Stimulated activated CD4-positive, alpha-beta T cell treated with anti-CD3 and anti-CD28 coated beads, Interleukin-1b, Interleukin-23, amount 100 ng/mL, for 48 hours (primary cell): ENCODE measurements at places on chromosomes 5 and 9.

DNA sequence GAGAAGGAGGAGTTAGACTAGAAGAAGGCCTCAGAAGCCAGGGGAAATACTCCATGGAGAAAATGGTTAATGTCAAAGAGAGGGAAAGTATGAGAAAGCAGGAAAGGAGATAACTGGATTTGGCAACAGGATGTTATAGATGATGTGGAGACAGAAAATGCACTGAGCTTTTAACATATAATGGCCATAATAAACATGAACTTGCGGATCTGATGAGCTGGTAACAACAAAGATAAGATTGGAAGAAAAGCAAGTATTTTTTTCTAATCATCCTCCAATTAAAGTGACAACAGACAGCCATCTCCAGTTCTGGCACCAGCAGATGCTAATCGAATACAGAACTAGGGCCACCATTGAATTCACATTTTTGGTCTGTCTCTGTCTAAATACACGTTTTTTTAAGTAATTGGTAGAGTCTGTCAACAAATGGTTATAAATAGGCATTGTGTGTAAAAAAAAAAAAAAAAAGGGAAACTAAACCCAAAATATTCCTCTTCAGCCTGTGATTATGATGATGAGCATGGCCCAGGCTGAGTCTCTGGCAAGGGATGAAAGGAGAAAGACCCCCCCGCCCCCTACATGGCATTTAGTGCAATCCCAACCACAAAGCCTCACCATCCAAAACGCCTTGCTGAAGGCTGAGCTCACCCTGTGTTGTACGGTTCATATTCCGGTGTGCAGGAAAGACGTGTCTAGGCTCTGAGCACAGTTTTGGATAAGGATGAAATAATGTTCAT, 149.5 kb upstream of the LHFPL2 start:
- DNase-seq = no peak

DNA sequence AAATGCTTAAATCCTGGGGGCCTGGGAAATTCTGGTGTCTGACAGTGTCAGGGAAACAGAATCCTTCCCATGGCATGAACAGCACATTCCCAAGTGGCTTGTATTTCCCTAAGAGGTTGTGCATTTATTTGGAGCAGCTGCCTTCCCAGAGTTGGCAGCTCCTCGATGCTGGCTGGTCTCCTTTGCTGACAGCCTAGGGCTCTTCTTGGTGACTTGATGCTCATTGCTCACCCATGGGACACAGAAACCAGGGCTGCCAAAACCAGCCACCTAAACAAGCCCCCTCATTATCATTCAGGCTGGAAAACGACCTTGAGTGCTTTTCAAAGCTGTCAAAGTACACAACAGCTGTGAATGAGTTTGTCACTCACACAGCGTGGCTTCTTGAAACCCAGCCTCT, 24.2 kb downstream of the ENHO start:
- DNase-seq = no peak

DNA sequence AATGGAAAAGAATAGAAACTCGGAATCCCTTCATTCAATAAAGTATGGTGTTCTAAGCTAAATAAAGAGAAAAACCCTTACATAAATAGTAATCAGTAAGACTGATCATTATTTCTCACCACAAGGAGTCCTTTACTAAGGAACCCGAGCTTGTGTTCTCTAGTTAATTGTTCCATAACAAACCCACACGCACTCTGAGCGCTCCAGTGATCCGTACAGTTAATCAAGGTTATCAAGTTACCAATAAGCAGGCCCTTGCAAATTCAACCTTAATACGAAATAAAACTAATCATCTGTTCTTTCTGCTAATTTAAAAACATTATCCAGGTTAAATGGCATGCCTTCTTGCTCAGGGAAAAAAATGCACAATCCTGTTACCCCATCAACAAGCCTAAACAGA, 224.4 kb downstream of the FRMD3 start:
- no peak for DNase-seq

DNA sequence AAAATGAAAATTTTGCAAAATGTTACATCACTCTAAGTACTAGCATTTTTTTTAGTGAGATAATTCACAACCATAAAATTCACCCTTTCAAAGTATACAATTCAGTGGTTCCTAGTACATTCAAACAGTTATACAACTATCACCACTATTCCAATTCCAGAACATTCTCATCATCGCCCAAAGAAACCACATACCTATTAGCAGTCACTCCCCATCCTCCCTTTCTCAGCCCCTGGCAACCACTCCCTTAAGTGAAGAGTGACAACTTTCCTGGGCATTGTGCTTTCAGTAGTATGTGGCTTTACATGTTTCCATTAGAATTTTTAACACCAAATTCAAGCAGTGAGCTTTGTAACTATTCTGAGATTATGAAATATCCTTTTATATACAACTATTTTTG, 81.4 kb downstream of the RASEF start:
- no peak for DNase-seq
